ENCODE measurements at places on chromosomes 12 and 14.
A peak's percentile ranks its signal among the peaks of the same experiment; 100 is the strongest.

- no peak for DNase-seq
These were observed 28.5 kb upstream of the C14orf180 start for GRCh38 chr14:104550861-104551728.

DNA sequence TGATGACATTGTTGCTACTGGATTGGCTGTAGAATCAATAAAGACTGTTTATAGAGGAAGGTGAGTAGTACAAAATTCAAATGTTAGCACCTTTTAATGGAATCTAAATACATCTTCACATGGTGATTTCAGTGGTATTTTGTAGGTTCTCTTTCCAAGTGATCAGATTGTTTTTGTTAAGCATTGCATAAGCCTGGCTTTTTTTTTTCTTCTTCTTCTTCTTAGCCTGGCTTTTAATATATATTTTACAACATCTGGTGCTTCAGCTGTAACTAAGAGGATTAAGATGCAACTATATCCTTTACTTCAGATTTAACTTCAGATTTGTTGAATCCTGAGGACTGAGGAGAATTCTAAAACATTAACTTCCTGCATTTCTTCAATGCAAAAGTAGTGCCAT, 57.3 kb upstream of the ATF1 start:
- no peak for DNase-seq

- no peak for DNase-seq
These were observed 146.0 kb upstream of the IFNG-AS1 start for GRCh38 chr12:67843257-67843656.

DNA sequence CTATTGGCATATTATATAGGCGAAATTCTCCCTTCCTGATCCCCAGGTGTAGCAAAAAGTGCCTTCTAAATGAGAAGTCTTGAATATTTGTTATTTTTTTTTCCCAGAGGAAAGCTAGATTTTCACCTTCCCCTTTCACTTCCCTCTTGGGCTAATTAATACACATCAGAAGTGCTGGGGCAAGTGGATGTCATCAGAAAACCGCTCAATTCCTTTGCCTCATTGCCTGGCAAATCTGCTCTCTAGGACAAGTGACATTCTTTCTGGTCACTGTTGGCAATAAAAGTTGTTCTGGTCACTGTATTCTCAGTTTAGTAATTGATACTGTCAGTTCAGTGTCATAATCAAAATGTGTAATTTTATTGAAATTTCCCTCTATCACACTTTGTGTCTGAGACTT, 174.5 kb downstream of the ETNK1 start:
- no peak for DNase-seq

DNA sequence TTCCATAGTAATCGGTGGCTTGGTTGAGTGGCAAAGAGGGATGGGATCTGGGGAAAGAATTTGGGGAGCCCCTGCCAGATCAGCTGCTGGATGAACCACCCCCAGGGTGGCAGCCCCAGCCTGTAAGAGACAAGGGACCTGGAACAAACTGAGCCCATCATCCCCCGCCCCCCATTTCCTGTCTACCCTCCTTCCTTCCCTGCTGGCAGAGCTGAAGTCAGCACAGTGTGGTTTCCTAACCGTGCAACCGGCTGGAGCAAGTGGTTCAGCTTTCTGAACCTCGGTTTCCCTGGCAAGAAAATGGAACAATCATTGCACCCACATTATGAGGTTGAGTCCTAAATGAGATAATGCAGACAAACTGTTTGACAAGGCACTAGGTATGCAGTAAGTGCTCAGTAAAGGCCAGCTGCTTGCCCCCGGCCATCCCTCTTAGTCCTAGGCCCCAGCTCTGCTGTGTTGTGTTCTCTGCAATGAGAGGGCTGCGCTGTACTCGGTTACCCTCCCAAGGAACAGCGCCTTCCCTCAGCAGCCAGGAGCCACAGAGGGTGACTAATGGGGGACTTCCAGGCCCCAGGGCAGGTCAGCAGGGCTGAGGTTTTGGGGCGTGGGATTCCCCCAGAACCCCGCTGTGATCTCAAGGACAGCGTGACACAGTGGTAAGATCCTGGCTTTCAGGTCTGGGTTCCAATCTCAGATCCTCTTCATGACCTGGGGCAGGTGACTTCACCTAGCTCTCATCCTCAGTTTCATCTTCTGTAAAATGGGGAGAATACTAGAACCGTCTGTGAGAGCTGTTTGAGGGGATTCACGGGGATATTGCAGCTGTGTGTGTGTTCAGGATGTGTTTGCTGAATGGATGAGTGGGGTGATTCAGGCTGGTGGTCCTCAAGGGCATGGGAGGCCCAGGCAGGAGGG, 16.5 kb downstream of the SELPLG start:
- no peak for DNase-seq

DNA sequence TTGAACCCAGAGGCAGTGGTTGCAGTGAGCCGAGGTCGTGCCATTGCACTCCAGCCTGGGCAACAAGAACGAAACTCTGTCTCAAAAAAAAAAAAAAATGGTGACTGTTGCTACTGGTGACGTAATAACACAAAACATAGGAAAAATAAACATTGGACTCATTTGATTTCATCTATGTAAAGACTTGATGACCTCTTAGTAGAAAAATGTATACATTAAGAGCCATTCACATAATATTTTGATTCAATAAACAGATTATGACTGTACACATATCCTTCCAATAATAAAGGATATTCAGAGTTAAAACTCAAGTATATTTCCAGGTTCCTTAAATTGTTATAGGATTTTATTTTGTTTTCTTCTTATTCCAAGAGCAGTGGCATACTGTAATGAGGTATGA, 65.7 kb upstream of the AEBP2 start:
- peak; percentile 2 for DNase-seq

DNA sequence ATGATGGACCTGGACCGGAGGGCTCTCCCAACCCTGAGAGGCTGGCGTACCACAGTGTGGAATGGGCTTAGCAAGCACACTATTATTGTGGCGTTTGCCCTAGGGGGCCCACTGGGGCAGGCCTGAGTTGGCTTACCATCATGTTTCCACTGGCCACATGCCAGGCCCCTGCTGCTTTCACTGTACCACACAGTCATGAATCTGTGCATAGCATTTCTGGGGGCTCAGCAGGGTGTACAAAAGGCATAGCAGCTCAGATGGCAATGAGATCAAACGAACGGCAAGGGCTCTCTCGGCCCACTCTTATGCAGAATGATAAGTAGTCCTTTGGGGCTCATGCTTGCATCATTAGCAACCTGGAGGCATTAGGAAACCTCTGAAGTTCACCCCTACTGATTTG, 137.0 kb upstream of the HIF1A start:
- no peak for DNase-seq

DNA sequence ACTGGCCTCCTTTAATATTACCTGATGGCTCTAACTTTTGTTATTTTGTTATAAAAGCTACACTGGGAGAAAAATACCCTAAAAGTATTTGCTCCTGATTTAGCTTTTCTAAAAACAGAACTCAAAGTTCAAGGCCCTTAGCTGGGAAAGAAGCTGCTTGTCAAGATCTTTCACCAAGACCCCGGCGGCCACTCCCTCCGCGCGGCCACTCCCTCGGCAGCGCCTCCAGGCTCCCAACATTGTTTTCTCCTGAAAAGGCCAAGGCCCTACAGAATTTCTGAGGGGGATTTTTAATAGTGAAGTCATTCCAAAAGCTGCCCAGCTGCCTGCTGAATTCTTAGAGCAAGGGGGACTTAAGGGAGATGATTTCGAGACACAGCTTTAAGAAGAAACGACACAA, 96.4 kb downstream of the NTN4 start:
- no peak for DNase-seq

DNA sequence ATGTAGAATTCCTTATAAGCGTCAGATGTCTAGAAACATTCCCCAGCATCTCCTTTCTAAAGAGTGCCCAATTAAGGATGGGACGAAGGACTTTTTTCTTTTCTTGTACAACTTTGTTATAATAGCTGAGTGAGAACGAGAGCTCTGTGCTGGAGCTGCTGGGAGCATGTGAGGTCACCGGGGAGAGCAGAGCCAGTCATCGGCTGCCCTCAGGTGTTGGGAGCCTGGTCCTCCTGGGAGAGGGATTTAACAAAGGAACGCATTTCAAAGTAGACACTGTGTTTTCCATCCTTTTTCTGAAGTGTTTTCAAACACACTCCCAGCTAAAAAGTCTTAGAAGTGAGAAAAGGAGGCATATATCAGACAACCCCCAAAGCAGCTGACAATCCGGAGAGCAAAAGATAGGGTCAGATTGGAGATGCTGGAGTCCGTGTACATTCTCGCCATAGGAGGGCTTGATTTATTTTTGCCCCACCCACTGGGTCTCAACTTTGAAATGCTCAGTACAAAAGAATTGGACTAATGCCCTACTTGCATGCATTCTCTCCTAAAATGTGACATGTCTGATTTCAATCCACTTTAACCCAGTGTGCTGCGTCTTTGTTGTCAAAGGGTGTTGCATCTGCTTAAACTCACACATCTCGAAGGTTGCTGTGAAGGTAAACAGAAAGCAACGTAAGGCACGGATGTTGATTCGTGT, 50.8 kb upstream of the PIWIL1 start:
- no peak for DNase-seq

GRCh38 chr14:69997849-69998248, 118.6 kb downstream of the SMOC1 start:
- DNase-seq, result peak; percentile 37

- no peak for DNase-seq
These were observed 82.1 kb upstream of the STXBP6 start for GRCh38 chr14:25132094-25132493.

- DNase-seq, result no peak
These were observed 164.8 kb downstream of the SLC41A2 start for GRCh38 chr12:104793285-104793684.

- peak; percentile 100 for DNase-seq
These were observed at the start of the genes THAP2 and ZFC3H1 for GRCh38 chr12:71663561-71664410. Gene THAP2 (plus strand): TSS chr12:71664301. CDS start chr12:71664510, 209 bp downstream. Gene ZFC3H1 (minus strand): TSS chr12:71663848. CDS start chr12:71663610, 238 bp downstream.
